ENCODE measurements at places on chromosomes 12 and 14. TPM values are rescaled to one million over a fixed set of nuclear protein-coding genes. Genes with fewer than 3 reads are reported as not detected.

- DNase-seq: peak; percentile 27
- no peaks in the 10 kb centered on the region for H3K36me3 ChIP-seq
- peaks cover 26% of the 10 kb centered on the region for H3K4me1 ChIP-seq
- H3K4me3 ChIP-seq: no peak overlapping the region
These were observed 53.4 kb downstream of the SLC16A7 start for GRCh38 chr12:59649203-59649602.

DNA sequence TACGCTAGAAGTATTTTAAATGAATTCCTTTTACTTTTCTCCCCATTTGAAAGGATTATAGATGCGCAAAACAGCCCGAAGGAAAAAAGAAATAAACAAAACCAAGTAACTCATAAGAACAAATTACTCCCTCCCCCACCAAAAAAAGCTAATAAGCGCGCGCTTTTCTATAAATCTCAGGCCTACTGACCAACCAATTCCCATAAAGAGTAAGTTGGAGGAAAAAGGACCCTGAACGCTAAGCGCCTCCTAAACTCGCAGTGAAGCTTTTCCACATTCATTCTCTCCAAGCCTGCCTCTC is 588 bp downstream of the MBIP start:
- DNase-seq: no peak
- H3K4me3 ChIP-seq: peak overlapping the region; percentile 95
- H3K27me3 ChIP-seq: peaks cover 22% of the 10 kb centered on the region
- H3K4me1 ChIP-seq: peaks cover 8% of the 10 kb centered on the region
- peak overlapping the region; percentile 91 for H3K27ac ChIP-seq

DNA sequence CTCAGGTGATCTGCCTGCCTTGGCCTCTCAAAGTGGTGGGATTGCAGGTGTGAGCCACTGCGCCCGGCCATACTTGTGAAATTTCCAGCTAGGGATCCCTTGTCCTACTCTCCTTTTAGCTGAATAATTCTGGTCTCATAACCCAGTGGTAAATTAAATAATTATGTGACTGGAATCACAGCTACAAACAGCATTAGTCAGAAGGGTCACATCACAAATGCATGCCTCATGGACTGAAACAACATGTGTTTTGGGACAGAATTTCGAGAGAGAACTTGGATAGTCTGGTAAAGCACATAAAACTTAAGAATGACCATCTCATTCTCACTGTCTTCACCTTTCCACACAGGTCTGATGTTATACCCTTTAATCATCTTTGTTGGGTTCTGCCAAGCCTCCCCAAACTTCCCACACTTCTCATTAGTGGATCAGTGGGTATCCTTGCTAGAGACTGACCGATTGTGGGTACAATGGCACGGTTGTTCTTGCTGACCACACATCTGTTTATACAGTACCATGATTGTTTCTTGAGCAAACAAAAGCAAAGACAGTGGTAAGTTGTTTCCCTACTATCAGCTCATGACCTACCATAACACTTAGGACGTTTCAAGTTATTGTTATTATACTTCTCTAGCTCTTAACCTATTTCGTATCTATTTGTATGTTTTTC is 5.1 kb downstream of the GPRC5D start:
- no peak for DNase-seq
- H3K4me1 ChIP-seq: peaks cover 20% of the 10 kb centered on the region
- H3K36me3 ChIP-seq: peaks cover 7% of the 10 kb centered on the region
- no peaks in the 10 kb centered on the region for H3K27me3 ChIP-seq

DNA sequence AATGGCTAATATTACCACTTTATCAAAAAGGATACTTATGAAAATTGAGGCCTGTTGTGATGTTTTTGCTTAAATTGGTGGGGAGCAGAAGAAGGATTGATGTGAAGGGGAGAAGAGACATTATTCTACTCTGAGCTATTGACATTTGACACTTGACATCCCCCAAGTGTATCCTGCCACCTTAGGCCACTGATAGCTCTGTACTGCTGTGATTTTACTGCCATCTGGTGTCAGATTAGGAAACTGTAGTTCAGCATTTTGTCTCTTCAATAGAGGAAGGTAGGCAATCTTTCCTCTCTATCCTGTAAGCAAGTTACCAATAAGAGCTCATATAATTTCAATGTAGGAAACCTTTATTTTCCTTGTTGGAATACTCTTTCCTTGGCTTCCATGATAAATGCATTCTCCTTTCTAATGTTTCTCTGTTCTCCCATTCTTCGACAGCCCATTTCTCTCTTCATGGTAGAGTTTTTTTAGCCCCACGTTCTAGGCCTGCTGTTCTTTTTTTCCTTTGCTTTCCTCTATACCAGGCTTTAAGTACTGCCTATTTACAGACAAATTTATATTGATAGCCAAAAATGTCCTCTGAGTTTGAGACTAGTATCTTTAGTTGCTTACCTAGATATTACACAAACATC is 46.3 kb downstream of the PPHLN1 start:
- H3K27ac ChIP-seq: no peak overlapping the region
- no peak overlapping the region for H3K4me3 ChIP-seq
- H3K27me3 ChIP-seq: no peaks in the 10 kb centered on the region

DNA sequence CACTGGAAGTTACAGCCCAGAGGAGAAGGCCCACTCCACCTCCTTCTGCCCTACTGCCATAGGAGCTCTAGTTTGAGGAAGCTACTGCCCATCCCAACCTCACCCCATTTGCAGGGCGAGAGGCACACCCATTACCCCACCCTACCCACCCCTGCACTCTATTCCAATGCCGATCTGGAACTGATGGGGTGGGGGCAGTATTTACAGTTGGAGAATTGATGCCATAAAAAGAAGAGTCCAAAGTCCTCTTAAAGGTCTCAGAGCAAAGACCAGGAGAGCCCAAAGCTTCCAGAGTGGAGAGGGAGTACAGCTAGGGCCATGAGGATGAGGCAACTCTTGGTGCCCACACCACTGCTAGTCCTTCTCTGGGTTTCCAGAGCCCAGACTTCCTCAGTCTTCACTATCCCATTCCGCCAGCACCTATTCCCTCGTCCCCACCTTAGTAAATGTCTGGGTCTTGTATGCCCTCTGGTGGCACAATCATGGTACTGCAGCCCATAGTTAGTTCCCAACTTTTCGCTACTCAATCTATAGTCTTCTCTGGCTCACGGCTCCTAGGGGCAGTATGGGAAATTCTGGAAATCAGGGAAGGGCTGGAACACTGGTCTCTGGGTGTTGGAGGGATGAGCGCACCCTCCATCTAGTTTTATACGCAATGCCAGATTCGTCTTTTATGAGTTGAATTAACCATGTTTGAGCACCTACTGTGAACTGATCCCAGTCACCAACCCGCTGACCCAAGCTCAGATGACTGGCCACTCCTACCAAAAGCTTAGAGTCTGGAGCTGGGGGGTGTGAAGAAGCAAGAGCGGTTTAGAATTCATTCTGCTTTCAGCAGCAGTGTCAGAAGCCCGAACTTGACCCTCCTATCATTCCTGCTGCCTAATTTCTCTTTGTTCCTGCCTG is 6.9 kb upstream of the ADCY6 start:
- no peaks in the 10 kb centered on the region for H3K27me3 ChIP-seq
- peaks cover 15% of the 10 kb centered on the region for H3K4me1 ChIP-seq
- DNase-seq: peak; percentile 60
- no peak overlapping the region for H3K27ac ChIP-seq

DNA sequence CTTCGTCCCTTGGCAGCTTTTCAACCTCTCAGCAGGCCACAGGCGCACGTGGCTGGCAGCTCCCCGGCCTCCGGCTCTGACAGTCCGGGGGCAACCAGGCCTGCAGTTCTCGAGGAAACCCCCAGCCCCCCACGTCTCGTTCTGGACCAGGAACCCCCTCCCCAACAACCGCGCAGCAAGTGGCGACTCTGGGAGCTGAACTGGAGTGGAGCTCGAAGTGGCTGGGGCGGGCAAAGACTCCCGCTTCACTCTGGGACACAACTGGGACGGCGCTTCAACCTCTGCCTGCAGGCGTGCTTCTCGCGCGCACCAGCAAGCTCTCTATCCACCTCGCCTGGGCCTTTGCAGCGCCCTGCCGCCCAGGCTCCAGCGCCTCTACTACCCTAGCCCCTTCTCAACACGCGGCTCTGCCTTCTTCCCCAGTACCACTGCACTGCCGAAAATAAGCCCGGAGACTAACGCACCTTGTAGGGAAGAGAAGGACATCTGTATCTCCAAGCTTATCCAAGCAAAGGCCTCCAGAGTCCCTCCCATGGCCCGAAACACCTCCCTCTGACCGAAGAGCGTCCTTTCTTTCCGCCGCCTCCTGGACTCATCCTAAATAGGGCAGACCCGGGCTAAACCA is 2.4 kb upstream of the NKX2-1 start:
- H3K27me3 ChIP-seq: peaks cover 33% of the 10 kb centered on the region
- H3K36me3 ChIP-seq: peaks cover 15% of the 10 kb centered on the region
- H3K4me1 ChIP-seq: no peaks in the 10 kb centered on the region
- H3K4me3 ChIP-seq: no peak overlapping the region
- no peak overlapping the region for H3K27ac ChIP-seq

DNA sequence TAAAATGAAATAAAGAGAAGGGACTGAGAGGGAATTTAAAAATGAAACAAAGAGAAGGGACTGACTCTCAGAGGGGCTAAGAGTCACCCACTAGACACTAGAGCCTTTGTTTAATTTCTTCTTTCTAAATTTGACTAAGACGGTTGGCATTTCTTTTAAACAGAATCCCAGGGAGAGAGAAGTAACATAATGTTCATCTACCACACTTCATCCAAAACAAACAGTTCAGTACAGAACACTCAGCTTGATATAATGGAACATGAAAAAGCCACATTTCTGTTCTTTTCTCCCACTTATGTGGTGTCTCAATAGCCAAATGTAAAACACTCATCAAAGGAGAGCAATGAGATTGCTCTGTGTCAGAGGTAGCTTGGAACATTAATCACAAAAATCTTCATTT is 10.1 kb upstream of the NT5DC3 start:
- no peaks in the 10 kb centered on the region for H3K36me3 ChIP-seq
- no peak for DNase-seq
- no peak overlapping the region for H3K4me3 ChIP-seq
- peaks cover 41% of the 10 kb centered on the region for H3K4me1 ChIP-seq
- no peak overlapping the region for H3K27ac ChIP-seq

GRCh38 chr12:30989754-30990153 is 63.2 kb downstream of the TSPAN11 start:
- H3K27me3 ChIP-seq: no peaks in the 10 kb centered on the region
- no peaks in the 10 kb centered on the region for H3K36me3 ChIP-seq
- no peaks in the 10 kb centered on the region for H3K4me1 ChIP-seq

GRCh38 chr14:94337274-94337673 is 14.1 kb upstream of the SERPINA6 start:
- no peaks in the 10 kb centered on the region for H3K27me3 ChIP-seq
- no peak overlapping the region for H3K27ac ChIP-seq
- H3K36me3 ChIP-seq: peaks cover 13% of the 10 kb centered on the region
- DNase-seq: no peak
- H3K4me3 ChIP-seq: no peak overlapping the region
- peaks cover 23% of the 10 kb centered on the region for H3K4me1 ChIP-seq

DNA sequence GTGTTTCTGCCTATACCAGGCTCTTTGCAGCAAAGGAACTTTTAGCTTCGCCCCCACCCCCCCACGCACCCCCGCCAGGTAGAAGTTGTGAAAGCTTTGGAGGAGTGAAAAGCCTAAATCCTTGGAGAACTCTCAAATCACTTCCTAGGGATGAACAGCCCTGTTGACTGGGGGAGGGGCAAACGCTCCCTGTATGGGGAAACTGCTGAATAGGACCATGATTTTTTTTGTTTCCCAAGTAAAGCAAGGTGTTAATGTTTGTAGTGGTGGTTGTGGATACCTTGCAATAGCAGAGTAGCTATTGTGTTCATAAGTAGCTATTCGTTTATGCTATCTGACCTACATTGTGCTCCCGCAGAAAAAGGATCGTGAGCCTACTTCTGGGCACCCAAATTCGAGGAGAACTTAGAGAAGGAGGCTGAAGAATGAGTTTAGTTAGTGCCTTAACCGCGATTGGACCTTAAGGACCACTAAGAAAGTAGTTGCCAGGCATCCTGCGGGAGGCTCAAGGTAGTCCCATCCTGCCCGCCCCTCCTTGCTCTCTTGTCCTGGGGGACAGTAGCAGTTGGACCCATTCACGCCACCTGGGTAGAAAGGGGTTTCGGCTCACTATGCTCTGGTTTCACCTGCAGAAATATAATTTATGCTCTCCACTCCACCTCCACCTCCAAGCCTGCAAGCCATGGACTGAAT is 901 bp upstream of the NFKBIA start:
- peak overlapping the region; percentile 93 for H3K4me3 ChIP-seq
- no peaks in the 10 kb centered on the region for H3K27me3 ChIP-seq
- peak overlapping the region; percentile 96 for H3K27ac ChIP-seq
- no peak for DNase-seq
- peaks cover 49% of the 10 kb centered on the region for H3K36me3 ChIP-seq
- H3K4me1 ChIP-seq: peaks cover 25% of the 10 kb centered on the region

- DNase-seq: no peak
- no peak overlapping the region for H3K27ac ChIP-seq
- H3K4me1 ChIP-seq: no peaks in the 10 kb centered on the region
- no peaks in the 10 kb centered on the region for H3K36me3 ChIP-seq
- no peak overlapping the region for H3K4me3 ChIP-seq
- no peaks in the 10 kb centered on the region for H3K27me3 ChIP-seq
These were observed 131.2 kb downstream of the NUBPL start for GRCh38 chr14:31692376-31692781.

GRCh38 chr14:69208666-69209065 is 17.4 kb downstream of the EXD2 start:
- H3K4me3 ChIP-seq: no peak overlapping the region
- DNase-seq: no peak
- H3K36me3 ChIP-seq: no peaks in the 10 kb centered on the region

- no peaks in the 10 kb centered on the region for H3K4me1 ChIP-seq
- no peak overlapping the region for H3K4me3 ChIP-seq
- no peak overlapping the region for H3K27ac ChIP-seq
- no peaks in the 10 kb centered on the region for H3K36me3 ChIP-seq
- no peak for DNase-seq
These were observed 2.1 kb downstream of the OR6C70 start for GRCh38 chr12:55467836-55468235.

DNA sequence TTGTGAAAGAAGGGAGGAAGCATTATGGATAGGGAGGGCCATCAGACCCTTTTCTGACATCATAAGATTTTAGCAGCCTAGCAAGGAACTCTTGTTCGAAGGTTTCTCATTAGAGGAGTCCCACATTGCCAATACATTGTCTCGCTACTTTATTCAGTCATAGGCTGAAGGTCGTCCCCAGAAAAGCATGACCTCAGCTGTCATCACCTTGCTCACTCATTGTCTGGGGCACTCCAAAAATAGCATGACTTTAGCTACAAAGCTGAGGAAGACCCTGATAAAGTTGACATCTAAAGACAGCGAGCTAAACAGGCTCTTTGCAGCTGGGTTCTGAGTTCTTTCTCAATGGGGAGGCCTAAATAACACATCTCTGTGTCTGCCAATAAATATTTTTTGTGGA is 112.4 kb upstream of the PTPRR start:
- H3K36me3 ChIP-seq: no peaks in the 10 kb centered on the region
- no peak for DNase-seq
- H3K4me1 ChIP-seq: no peaks in the 10 kb centered on the region
- H3K4me3 ChIP-seq: no peak overlapping the region

Gene MGP
- total RNA-seq: not detected

Gene SLCO1B1
- total RNA-seq: 1.4 TPM

All from Calu3 (cell line).